Astrocyte of the cerebellum (primary cell): ENCODE measurements at places on chromosomes 3 and 15.

- no peak for DNase-seq
Observed at GRCh38 chr3:169624533-169624972, 39.0 kb downstream of the MECOM start.

- no peak for DNase-seq
Observed at GRCh38 chr3:192332386-192333291, 394.7 kb downstream of the FGF12 start.

DNA sequence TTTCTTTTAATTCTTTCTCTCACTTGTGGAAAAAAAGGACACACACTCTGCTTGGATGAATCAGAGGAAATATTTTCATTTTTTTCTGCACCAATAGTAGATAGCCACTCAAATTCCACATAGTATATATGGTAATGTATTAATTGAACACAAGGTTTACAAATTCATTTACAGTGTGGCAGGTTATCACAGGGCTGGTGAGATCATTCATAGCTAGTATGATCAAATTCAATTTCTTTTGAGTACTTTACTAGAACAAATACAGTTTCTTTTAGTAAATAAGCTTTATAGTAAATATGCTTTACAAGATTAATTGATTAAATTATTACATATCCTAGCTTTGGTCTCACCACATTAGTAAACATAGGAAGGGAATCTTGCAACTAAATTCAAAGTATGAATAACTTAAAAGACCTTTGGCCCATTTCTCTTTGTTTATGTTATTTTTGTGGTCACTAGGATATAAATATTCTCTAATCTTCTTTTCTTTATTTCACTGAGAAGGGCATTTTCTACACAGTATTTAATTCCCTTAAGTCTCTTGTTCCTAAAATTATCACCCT lies 40.1 kb upstream of the PARP14 start:
- DNase-seq, result no peak

DNA sequence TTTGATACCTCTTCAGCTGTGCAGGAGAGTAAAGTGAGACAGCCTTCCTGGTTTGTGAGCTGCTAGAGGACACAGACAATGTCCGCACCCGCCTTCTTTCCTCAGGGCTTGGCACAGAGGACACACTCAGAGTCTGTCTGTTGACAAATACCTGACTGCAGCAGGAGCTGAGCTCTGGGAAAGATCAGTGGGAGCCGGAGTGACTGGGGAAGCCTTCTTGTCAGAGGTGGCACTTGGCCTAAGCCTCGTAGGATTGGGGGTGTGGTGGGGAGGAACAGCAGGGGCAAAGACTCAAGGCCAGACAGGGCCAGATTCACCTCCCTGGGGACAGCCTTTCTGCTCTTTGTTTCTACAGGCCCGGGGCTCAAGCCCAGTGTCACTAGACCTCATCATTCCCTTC lies 3.3 kb upstream of the IL17RC start:
- DNase-seq, result no peak

DNA sequence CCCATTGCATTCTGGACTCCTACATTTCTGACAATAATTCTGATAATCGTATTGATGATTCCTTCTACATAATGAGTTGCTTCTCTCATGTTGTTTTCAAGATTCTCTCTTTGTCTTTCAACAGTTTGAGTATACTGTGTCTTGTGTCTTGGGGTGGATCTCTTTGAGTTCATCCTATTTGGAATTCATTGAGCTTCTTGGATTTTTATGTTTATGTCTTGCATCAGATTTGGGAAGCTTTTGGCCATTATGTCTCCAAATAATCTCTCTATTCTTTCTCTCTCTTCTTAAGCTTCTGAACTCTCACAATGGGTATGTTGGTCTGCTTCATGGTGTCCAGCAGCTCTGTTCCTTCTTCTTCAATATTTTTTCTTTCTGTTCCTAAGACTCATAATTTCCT lies 592.2 kb downstream of the FHIT start:
- DNase-seq, result no peak

DNA sequence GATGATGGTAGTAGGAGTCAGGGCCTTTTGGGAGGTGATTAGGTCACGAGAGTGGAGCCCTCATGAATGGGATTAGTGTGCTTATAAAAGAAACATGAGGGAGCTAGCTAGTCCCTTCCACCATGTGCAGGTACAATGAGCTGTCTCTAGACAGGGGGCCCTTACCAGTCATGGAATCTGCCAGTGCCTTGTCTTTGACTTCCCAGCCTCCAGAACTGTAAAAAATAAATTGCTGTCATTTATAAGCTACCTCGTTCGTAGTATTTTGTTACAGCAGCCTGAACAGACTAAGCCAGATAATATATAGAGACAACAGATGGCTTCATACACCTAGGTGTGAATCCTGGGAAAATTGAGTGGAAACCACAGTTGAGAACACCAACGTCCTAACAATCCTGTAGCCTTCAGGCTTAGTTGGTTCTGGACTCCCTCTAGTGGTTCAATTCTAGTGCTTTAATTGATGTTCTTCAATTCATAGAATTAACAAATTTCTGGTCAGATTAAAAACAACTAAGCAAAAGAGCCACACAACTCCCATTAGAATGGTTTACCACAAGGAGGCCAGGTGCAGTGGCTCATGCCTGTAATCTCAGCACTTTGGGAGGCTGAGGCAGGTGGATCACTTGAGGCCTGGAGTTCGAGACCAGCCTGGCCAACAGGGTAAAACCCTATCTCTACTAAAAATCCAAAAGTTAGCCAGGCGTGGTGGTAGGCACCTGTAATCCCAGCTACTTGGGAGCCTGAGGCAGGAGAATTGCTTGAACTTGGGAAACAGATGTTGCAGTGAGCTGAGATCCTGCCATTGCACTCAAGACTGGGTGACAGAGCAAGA lies 21.3 kb upstream of the GATM start:
- DNase-seq, result peak; percentile 51

DNA sequence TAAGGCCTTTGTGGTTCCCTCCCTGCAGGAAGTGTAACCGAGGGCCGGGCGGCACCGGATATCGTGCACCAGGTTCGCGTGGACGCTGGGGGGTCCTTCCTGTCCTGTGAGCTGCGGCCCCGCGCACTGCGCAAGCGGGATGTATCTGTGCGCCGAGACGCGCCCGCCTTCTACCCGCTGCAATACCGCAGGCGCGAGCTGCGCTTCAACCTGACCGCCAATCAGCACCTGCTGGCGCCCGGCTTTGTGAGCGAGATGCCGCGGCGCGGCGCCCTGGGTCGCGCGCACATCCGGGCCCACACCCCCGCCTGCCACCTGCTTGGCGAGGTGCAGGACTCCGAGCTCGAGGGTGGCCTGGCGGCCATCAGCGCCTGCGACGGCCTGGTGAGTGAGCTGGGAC lies 35.9 kb downstream of the SAXO2 start:
- DNase-seq, result no peak

- DNase-seq, result no peak
Observed at GRCh38 chr3:9248522-9249271, 749 bp downstream of the SRGAP3 start.

GRCh38 chr3:186097663-186098451 lies 11.0 kb downstream of the ETV5 start:
- DNase-seq, result peak; percentile 67

DNA sequence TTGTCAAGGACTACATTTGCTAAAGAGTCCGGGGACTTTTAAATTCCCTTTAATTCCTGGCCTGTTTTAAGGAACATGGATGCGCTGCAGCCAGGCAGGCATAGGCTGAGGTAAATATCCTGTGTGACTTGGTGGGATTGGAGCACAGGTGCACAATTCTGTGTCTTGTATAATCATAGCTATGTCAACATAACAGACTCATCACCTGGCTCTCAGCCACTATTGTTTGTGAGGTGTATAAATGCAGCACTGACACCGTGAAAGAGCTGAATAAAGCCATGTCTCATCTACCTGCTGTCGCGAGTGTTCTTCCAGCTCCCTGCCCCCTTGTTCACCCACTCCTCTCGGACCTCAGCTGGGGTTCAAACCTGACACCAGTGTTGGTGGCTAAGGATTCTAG lies 109.7 kb downstream of the MFSD1 start:
- DNase-seq, result no peak

- DNase-seq, result no peak
Observed at GRCh38 chr3:100234364-100234763, 26.4 kb upstream of the TBC1D23 start.

- peak; percentile 45 for DNase-seq
Observed at GRCh38 chr3:186107215-186108105, 1.4 kb downstream of the ETV5 start.

GRCh38 chr15:32656091-32656490 lies 14.6 kb downstream of the SCG5 start:
- no peak for DNase-seq

- no peak for DNase-seq
Observed at GRCh38 chr3:111311126-111311525, 230.9 kb upstream of the CD96 start.

GRCh38 chr3:115927197-115927596 lies 303.9 kb downstream of the GAP43 start:
- no peak for DNase-seq

DNA sequence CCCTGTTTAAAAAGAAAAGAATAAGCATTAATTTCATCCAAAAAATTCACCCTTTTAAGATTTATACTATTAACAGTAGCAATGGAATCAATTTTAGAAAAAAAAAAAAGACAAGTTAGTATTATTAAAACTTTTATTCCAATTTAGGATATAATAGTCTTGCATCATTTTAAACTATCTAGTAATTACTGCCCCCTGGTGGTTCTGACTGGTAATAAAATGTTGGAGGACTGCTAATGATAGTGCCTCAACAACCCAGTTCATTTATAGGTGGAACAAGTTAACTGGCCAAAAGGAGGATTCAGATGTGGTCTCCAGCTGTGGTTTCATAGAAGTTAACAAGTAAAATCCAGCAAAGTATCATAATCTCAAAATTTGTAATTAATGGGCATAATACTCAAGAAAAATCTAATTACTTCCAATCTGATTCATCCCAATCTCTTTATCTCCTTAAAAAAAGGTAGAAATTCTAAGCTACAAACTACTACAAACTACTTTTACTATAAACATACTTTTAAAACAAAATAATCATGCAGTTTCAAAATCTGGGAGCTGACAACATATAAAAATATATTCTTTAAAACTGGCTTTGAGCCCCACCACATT lies 30.7 kb upstream of the WDR49 start:
- peak; percentile 53 for DNase-seq

DNA sequence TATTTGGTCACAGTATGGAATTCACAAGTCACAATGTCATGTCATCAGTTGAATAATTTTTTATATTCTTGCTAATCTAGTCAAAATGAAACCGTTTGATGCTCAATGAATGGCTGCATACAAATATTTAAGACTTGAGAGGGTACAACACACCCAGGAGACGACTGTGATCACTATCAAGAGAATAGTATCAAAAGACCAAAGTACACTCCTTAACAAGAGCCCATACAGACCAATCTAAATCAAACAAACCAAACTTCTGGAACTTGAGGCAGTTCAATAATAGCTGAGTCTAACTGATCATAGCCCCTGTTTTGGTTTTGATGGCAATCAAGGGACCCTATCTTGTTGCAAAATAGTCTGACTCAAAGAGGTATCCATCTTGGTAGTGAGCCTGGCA lies 265.1 kb downstream of the THSD4 start:
- DNase-seq, result no peak

DNA sequence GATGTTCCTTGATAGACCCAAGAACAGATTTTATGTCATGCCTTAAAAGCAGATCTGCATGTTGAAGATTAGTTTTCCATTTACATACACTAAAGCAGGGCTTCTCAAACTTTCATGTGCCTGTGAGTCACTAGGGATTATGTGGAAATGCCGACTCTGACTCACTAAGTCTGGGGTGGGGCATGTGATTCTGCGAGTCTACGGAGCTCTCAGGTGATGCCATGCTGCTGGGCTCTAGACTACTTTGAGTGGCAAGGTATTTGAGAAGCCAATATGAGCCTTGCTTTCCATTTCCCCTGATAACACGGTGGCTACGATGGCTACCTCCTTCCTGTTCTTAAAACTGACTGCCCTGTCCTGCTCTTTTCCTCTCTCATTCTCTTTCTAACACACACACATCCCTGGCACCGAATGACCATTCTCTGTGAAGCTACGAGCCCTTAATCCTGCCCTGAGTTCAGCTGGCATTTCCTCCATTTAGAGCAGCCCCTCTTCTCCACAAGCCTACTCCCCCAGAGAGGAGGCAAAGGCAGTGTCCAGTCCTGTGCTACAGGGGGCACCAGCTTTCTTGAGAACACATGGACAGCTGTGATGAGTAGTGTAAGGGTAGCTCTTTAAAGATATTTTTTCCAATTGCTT lies 39.7 kb upstream of the PYGO1 start:
- peak; percentile 55 for DNase-seq

GRCh38 chr15:97892167-97892938 lies 68.2 kb upstream of the ARRDC4 start:
- DNase-seq, result no peak

GRCh38 chr15:67091071-67091979 lies 25.9 kb downstream of the SMAD3 start:
- peak; percentile 90 for DNase-seq

- DNase-seq, result no peak
Observed at GRCh38 chr15:66876731-66877476, 174.9 kb downstream of the SMAD6 start.

DNA sequence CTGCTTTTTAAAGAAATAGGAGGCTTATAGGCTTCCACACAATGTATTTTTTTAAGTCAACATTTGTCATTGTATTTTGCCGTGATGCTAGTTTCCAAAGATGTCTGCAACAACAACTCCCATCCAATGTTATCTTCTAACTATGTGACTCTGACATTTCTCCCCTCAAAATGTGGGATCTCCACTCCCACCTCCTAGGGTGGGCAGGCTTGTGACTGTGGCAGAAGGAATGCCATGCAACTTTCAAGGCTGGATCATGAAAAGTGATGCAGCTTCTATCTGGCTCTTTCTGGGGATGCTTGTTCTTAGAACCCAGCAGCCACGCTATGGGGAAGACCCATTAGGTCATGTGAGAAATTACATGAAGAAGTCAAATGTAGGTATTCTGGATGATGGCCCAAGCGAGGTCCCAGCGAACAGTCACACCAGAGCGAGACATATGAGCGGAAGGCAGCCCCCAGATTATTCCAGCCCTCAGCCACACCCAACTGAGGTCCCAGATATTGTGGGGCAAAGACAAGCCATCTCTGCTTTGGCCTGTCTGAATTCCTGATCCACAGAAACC lies 124.3 kb downstream of the BDH1 start:
- no peak for DNase-seq

- no peak for DNase-seq
Observed at GRCh38 chr15:95680728-95681127, 649.8 kb upstream of the NR2F2 start.

DNA sequence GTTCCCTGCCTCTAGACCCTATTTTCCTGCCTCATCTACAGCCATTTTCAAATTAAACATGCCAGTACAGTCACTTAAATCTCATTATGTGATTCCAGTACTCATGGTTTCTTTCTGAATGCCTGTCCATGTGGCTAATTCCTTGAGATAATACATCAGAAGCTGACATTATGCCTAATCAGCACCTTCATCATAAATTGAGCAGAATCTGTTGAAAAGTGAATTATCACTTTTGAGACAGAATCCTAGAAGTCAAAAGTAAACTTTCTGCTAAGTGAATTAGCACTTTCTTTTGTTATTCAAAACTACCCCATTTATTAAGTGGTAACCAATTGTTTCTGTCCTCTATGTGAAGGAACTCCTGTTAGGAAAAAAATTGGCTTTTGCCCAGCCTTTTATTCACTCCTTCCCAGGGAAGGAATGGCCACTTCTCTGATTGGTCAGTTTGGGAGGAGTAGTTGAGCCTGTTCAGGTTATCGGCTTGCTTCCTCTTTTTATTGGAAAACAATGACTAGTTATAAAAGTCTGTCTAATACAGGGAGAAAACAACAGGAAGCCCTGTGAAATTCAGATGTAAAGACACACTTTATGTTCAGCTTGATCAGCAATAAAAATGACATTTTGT lies 40.5 kb downstream of the OSTN start:
- DNase-seq, result no peak

GRCh38 chr15:90588427-90588826 lies 58.7 kb downstream of the CRTC3 start:
- no peak for DNase-seq
